ENCODE measurements at places on chromosomes 11 and 22. TPM values are rescaled to one million over a fixed set of nuclear protein-coding genes. Genes with fewer than 3 reads are reported as not detected.

The PRR5L gene
- 3.6 TPM for polyA plus RNA-seq

GRCh38 chr11:70424765-70425344, 26.5 kb downstream of the CTTN start:
- DNase-seq, result no peak

The MCAM gene
- 451 TPM for polyA plus RNA-seq

- DNase-seq, result no peak
Measured at GRCh38 chr11:123235117-123235655, 40.1 kb upstream of the CLMP start.
